Effector CD4-positive, alpha-beta T cell (primary cell): ENCODE measurements at places on chromosomes 1 and 21.

- DNase-seq: no peak
Measured at GRCh38 chr1:207669528-207670009, 24.6 kb downstream of the CR1L start.

DNA sequence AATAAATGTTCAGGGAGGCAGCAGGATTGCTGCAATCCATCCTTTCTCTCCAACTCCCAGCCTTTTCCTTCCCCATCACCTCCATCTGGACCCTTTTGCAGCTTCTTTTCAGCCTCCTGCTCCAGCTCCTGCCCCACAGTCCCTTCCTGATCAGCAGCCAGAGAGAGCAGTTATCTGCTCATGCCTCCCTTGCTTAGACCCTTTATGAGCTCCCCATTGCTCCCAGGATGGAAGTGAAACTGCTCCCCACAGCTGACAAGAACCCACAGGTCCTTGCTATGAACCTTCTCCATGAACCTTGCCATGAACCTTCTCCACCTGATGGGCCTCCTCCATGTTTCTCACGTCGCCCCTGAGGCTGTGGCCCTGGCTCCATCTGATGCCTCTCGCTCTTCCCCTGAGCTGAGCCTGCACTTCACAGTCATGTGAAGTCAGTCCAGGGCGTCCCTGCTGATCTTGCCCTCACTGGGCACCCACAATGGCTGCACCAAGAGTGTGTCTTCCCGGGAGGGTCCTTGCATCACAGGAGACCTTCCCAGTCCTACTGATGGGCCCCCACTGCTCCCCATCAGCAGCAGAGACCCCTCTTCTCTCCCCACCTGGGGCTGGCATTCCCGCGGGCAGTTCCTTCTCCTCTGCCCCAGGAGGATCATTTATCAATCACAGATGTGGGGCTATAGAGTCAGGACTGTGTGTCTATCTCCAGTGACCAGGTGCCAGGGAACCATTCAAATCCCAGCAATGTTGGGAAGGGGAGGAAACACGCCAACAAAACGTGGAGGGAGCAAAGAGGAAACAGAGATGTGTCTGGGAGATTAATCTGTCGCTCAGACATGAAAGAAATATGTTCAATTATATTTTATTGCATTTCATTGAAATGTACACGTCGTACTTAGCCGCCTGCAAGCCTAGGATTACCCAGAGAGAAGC is 73.1 kb downstream of the MATN1 start:
- DNase-seq: no peak

DNA sequence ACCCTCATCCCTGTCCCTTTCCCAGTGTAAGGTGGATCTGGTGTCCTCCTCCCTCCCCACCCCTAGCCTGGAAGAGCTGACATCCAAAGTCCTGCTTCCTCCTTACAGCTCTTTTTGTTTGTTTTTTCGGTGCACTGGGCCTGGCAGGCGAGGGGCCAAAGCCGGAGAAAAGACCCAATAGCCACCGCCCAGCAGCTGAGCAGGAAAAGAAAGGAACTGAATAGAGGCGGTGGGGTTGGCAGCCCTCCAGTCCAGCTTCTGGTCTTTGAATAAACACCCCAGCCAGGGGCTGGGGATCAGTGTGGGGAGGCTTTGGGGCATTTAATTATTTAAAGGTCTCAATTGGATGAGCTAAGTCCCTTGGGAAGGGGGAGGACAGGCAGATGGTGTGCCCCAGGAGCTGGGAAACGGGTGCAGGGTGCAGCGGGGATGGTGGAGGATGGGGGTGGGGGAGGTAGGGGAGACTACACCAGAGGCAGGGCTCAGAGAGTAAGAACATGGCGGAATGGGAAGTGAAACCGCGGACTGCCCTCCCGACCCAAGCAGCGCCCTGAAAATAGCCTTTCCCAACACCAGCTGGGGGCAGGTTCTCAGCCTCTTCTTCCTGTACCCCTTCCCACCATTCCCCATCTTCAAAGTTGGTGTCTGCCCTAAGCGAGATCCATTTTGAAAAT is 20.2 kb downstream of the BTG2 start:
- DNase-seq: no peak

GRCh38 chr1:11540773-11541160 is 61.8 kb downstream of the DISP3 start:
- DNase-seq: no peak

DNA sequence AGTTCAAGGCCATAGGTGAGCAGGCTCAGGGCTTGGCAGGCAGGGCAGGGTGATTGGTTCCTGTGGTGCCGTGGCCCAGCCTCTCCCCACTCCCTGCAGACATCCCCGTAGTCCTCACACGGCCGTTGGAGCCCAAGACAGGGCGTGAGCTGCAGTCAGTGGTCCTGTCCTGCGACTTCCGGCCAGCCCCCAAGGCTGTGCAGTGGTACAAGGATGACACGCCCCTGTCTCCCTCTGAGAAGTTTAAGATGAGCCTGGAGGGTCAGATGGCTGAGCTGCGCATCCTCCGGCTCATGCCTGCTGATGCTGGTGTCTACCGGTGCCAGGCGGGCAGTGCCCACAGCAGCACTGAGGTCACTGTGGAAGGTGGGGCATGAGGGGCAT is 71.9 kb downstream of the OBSCN start:
- DNase-seq: no peak

GRCh38 chr1:22884806-22885530 is 87.7 kb downstream of the LACTBL1 start:
- DNase-seq: no peak

GRCh38 chr1:98113811-98114210 is 193.0 kb upstream of the DPYD start:
- DNase-seq: no peak
